HS-5 (cell line): ENCODE measurements at places on chromosomes 11 and 22.
A peak's percentile ranks its signal among the peaks of the same experiment; 100 is the strongest.

GRCh38 chr11:82829101-82829500 lies 71.1 kb downstream of the PRCP start:
- DNase-seq = no peak

DNA sequence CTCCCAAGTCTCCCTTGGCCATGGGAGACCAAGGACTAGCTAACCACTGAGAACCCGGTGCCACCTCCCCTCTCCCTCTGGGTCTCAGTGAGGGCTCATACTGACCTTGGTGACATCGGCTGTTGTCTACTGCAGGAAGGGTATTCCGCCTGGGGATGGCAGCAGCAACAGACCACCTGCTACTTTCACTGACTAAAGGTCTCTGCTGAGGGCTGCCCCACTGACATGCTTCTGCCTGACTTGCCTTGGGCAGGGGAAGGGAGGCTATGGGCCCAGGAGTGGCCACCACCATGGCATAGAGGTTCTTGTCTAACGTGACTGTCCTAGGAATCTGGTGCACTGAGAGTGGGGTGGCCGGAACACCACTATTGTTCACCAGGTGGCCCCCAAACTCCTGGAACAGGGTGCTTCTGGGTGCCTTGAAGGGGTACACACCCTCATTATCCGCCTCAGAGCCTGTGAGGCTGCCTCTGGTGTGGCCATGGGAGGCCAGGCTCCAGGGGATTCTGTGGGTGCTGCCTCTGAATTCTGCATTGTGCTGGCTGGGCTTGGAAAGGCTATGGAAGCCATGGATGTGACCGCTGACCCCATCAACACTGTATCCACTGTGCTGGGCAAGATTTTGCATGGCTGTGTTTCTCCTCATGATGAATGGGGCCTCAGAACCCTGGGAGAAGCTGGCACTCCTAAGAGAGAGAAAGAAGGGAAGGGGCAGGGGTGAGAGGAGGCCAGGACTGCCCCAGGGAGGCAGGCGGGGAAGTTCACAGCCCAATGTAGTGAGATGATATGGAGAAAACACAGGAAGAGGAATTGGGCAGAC lies 38.3 kb downstream of the GAB4 start:
- no peak for DNase-seq

GRCh38 chr11:75182664-75183063 lies 31.8 kb downstream of the SLCO2B1 start:
- no peak for DNase-seq

DNA sequence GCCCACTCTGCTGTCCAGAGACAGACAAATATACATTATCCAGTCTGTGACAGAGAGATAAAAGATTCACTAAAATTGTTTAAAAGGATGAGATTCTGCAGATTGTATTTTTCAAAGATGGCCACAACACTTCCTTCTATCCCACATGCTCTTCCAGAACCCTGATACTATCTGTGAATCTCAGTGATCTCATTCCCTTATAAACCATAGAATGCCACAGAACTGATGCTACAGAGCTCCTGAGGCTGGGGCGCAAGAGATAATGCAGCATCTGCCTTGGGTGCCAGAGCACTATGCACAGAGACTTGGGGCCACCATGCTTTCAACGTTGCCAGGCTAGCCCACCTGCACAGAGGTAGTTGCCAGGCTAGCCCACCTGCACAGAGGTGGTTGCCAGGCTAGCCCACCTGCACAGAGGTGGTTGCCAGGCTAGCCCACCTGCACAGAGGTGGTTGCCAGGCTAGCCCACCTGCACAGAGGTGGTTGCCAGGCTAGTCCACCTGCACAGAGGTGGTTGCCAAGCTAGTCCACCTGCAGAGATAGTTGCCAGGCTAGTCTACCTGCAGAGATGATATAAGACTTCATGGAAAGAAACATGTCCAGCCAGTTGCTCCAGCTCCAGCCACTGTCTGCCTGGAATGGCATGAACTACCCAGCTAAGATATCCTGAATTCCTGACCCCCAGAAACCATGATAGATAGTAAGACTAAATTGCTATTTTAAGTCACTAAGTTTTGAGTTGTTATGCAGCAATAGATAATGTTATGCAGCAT lies 17.6 kb upstream of the SEPTIN5 start:
- DNase-seq = no peak

DNA sequence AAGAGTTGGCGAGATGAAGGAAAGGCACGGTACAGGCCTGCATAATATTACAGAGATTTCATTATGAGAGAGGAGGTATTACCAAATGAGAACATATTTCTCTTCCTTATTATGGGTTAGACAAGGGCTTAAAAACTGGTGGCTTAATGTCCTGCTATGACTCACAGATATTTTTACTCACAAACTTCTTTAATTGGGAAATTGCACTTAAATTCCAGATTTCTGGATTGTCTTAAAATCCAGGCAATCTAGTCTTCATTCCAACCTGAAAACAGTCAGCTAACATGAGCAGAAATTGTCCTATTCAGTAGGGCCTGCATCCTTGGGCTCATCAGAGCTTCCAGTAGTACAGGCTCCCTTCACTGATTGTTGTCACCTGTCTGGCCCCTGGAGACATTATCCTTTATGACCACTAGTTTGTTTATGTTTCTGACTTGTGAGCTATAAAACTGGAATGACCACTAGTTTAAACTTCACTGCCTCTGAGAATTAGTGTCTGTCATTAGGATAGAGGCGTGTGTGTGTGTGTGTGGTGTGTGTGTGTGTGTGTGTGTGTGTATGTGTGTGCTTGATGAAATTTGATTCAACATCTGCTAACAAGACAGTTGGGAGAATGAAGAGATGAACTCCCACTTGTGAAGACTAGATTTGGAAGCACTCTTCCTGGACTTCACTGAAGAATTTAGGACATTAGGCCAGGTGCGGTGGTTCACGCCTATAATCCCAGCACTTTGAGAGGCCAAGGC lies 25.1 kb downstream of the DBX1 start:
- no peak for DNase-seq

GRCh38 chr11:24820541-24820940 lies 323.7 kb downstream of the LUZP2 start:
- DNase-seq = peak; percentile 59

- no peak for DNase-seq
Measured at GRCh38 chr11:61531044-61531443, 22.5 kb downstream of the LRRC10B start.

- DNase-seq = peak; percentile 76
Measured at GRCh38 chr11:130523609-130524008, 75.2 kb downstream of the ADAMTS15 start.
